ENCODE measurements at places on chromosomes 6 and 20.

- DNase-seq: no peak
Measured at GRCh38 chr20:53623134-53623453, 29.5 kb upstream of the ZNF217 start.

DNA sequence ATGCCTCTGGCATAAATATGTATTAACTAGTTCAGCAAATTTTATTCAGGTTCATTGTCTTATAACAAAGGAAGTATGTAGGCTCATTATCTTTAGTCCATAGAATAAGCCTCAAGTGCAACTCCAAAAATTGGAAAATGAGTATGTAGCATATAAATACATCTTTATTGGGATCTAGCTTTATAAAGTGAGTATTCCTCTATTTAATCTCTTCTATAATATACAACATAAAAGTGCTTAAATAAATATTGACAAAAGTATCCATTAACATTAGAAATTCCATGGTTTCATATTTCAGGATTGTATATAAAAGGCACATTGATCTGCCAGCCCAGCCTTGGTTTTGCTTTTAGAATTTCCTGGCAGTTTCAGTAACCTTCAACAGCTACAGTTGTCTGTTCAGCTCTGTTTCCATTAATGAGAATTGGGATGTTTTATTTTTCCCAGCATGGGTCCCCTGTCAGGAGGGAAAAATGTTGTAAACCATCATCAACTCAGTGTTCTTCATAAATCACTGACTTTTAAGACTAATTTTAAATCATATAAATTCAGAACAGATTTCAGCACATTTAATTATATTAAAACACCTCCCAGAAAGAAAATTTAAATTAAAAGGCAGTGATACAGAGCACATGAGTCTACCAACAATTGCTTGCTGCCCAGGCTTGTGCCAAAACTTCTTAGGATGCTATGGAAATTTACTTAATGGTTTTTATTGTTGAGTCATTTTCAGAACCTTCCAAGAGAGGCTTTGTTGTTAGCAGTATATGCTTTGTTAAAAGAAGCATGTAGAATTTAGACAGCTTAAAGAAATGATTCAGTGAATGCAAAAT is 119.7 kb downstream of the ADGRG6 start:
- no peak for DNase-seq

DNA sequence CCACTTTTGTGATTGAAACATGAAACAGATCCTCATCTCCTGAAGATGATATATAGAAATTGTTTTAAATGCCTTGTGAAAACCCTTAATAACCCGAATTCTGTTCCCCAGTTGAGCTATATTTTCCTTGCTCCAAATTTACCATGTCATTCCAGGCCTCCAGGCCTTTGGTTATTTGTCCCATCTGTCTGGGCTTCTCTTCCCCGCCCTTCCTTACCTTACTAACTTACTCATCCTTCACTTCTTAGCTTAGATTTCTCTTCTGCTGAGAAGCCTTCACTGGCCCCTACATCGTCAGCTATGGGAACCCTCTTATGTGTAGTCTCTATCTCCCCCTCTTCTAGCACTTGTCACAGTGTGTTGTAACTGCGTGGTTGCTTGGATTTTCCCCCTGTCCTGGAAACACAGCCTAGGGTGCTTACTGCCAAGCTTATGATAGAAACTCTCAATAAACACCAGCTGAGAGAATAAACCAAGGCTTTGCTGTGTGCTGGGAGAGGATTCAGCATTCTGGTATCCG is 68.6 kb downstream of the SGK1 start:
- no peak for DNase-seq

GRCh38 chr6:124991764-124992295 is 29.6 kb downstream of the RNF217 start:
- no peak for DNase-seq

GRCh38 chr6:146767632-146768031 is 168.9 kb downstream of the ADGB start:
- no peak for DNase-seq

DNA sequence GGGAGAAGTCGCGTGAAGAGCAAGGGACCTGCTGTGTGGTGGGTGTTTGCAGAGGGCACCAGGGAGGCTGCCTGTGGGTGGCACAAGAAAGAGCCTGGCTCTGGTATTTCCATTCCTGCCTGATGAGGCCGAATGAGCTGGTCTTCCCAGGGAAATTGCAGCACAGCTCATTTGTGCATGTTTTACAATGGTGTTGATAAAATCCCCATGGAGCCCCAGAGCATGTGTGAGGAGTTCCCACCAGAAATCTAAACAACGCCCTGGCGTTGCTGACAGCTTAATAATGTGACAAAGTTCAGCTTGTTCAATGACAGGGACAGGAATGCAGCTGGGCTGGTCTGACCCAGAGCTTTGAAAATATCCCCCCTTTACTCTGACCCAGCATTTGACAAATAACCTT is 135.5 kb downstream of the CLIC5 start:
- DNase-seq: no peak

DNA sequence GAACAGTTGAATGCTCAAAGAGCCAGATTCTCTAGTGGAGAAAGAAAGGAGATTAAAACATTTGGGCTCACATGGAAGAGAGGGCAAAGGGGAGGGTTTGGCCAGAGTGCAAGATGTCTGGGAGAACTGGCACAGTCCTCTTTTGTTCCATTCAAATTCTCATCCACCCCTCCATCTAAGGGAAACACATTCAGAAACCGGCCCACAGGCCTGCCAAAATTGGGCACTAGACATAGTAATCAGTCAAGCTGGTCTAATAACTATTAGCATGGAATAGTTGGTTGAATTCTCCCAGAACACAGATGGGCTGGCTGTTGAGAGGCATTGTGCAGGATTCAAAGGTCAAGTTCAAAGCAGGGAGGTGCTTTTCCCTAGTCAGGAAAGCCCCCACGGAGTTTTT is 341.4 kb upstream of the IRAK1BP1 start:
- no peak for DNase-seq

DNA sequence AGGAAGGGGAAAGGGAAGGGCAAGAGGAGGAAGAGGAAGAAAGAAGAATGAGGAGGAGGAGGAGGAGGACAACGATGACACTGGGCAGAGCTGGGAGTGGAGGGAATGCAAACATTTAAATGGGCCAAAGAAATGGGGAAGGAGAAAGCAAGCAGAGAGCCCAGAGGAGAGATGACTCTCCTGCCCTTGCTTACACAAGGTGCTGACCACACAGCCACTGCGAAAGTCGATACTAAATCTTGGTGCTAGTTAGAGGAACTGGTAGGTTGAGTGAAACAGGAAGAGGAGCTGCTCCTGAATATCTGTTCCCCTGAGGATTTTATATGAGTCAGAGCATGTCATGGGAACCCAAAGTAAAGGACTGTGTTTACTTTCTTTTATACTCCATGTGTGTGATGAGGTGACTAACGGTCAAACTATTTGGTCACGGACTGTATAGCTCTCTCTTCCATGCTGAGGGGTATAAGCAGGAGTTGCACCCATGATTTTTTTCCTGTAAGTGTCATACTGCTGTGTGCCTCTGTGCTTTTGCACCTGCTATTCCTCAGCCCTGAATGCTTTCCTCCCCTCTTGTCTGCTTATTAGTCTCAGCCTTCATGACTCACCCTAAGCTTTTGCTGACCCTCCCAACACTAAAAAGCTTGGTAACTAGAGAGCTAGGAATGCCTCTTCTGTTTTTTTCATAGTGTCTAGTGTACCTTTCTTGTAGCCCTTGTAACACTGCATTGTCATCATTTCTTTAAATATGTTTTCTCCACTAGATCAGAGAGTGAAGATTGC is 9.5 kb upstream of the PAQR8 start:
- no peak for DNase-seq

GRCh38 chr20:55934146-55934545 is 71.2 kb downstream of the CBLN4 start:
- DNase-seq: no peak

- no peak for DNase-seq
Measured at GRCh38 chr6:14727494-14728395, 518.1 kb upstream of the JARID2 start.

DNA sequence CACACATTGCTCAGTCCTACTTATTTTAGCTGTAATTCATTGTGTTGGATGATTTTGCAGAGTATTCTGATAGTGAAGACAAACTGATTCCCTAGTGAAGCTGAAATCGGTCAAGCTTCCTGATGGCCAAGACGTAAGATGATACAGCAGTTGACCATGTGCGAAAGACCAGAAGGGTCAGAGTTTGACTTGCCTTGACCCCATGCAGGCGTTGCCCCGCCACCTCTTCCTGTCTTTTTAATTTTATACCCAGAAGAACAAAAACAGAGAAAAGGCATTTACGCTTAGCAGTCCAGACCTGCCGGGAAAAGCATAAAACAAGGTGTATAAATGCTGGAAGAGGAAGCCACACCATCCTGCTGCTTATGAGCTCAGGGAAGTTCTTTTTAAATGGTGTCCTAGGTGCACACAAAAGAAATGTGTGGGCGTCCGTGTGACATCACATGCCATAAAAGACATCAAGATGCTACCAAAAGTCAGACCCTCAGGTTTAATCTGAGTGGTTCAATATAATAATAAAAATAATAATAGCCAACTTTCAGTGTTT is 32.2 kb downstream of the TSHZ2 start:
- DNase-seq: no peak

DNA sequence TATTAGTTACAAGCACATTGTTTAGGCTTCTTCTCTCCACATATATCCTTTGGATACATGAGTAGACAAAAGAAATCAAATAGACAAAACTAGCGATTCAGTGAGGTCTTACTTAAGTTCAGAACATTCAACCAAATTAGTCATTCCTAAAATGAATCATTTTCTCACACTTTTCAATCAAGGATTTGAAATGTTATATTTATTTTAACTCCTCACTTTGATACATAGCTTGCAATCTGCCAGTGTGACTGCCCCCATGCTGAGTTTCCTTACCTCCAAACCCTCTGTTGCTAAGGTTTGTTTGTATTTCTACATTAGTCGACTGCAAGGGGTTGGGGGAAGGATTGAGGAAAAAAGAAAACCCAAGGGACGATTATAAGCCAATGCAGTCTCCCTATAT is 3.5 kb upstream of the MOXD1 start:
- DNase-seq: no peak

DNA sequence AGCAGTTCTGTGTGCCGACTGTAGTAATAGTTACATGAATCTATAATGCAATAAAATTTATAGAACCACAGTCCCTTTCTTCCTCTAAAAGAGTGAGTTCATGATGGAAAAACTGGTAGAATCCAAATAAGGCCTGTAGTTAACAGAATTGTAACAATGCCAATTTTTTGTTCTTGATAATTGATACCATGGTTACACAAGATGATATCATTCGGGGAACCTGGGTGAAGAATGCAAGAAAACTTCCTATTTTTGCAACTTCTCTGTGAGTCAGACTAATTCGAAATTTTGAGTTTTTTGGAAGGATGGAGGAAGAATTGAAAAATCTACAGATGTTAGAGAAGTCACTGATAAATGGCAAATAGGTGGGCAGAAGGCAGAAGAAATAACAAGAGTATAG is 381.8 kb downstream of the CDKAL1 start:
- DNase-seq: no peak

DNA sequence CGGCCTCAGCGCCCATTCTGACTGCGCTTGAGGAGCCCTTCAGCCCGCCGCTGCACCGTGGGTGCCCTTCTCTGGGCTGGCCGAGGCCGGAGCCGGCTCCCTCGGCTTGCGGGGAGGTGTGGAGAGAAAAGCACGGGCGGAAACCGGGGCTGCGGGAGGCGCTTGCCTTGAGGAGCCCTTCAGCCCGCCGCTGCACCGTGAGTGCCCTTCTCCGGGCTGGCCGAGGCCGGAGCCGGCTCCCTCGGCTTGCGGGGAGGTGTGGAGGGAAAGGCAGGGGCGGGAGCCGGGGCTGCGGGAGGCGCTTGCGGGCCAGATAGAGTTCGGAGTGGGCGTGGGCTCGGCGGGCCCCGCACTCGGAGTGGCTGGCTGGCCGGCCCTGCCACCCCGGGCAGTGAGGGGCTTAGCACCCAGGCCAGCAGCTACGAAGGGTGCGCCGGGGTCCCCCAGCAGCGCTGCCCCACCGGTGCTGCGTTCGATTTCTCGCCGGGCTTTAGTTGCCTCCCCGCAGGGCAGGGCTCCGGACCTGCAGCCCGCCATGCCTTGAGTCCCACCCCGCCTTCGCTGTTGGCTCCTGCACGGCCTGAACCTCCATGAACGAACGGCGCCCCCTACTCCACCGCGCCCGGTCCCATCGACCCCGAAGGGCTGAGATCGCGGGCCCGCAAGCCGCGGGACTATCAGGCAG is 45.7 kb upstream of the MCUR1 start:
- DNase-seq: no peak

DNA sequence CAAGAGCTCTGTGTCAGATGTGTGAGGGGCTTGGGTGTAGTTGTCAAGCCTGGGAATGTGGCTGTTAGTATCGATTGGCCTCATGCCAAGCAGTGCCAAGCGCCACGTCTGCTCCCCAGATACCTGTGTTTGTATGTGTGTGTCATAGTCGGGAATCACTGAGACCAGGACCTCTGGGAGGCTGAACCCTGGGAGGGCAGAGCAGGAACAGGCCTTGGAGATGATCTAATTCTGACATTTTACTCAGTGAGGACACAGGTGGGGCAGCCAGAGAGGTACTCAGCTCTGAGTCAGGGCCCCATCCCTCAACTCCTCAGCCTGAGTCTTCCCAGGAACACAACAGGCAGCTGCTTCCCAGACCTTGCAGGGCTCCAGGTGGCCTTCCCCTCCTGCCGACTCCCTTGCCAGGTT is 51.2 kb upstream of the FANCE start:
- DNase-seq: peak; percentile 90

DNA sequence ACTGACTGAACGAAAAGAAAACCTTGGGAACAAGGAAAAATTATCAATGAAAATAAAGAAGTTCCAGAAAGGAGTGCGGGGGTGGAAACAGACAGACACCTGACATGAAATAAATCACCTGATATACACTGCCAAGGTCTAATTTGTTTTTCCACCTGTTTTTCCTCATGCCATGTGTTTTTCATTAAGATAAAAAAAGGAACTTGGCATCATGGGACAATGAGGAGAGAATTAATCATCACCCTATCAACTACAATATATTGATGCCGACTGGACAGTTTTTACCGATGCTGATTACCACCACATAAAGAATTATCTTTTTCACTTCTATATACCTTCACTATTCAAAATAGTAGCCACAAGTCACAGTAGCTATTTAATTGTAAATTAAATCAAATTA is 233.2 kb downstream of the ARHGAP18 start:
- DNase-seq: no peak
